Activated T-cell treated with anti-CD3 and anti-CD28 coated beads, Interleukin-2, amount 50 U/mL, for 72 hours (primary cell): ENCODE measurements at places on chromosomes 2 and 18. TPM values are rescaled to one million over a fixed set of nuclear protein-coding genes. Genes with fewer than 3 reads are reported as not detected.

DNA sequence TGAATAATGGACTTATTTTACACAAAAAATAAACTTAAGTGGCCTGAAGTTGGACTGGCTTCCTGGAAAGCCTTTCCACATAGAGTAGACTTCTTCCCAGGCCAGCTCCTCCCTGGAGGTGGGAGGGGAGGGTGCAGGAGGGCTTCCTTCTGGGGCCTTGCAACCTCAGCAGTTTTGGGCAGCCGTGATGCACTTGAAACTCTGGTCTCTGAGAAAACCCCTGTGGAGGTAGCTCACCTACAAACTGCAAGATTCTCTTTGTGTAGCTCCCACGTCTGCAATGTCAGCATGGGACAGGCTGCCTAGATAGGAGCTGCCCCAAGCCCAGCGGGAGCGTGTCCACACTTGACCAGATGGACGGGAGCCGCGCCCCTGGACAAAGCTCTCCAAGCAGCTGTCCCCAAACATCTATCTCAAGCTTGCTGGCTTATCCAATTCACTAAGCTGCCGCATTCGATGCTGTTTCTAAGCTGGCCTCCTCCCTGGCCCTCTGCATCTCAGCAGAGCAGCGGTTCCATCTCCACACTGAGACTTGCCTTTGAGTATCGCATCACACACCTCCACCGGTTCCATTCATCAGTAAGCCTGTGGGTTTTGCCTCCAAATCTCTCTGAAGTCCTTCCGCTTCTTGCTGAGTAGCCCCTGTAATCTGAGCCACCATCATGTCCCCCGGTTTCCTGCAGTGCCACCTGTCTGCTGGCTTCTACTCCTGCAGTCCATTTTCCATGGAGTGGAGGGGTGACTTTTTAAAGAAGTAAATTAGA lies 1.6 kb upstream of the LPIN1 start:
- DNase-seq = peak; percentile 33

DNA sequence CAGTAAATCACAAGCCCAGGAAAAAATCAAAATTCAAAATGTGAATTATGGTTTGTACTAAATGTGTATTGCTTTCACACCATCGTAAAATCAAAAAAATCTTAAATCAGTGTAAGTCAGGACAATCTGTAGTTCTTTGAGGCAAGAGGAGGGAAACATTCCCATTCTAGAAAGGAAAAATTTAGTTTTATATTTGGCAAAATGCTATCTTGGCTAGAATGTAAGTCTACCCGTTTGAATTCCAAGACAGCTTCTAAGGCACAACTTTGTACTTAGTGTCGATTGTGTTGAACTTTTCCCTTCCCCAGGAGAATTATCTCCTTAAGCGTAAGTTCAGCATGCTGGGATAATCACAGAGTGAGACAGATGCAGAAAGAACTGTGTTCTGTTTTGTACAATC lies 638.2 kb upstream of the LRRTM1 start:
- DNase-seq = no peak

GRCh38 chr2:241654551-241654950 lies 17.1 kb downstream of the ATG4B start:
- no peak for DNase-seq

DNA sequence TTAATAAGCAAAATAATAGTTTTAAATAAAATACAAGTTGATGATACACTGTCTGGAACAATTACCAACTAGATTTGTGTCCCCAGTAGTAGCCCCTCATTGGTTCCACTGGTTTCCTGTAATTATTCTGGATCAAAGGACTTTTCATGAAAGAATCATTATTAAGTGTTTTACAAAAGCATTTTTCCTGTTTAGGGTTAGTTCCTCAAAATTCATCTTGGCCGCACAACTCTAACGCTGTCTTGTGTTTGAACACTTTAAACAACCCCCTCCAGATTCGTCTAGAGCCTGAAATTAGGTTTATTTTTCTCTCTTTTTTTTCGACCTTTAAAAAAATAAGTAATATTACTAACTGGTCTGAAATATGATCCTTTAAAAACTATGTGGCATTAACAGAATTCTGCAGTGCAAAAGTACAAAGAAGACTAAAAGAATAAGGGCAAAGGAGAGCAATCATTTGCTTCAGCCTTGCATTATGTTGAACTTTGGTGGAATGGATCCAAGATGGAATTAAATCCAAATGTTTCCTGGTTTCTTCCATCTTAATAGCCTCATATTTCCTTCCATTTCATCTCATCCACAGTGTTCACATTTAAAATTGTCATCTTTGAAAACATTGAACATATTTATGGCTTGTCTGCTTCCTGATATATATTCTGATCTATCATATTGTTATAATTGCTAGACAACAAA lies 678.4 kb downstream of the IRS1 start:
- no peak for DNase-seq

- DNase-seq = no peak
These were observed 1133.6 kb upstream of the ZEB2 start for GRCh38 chr2:145653553-145653952.

DNA sequence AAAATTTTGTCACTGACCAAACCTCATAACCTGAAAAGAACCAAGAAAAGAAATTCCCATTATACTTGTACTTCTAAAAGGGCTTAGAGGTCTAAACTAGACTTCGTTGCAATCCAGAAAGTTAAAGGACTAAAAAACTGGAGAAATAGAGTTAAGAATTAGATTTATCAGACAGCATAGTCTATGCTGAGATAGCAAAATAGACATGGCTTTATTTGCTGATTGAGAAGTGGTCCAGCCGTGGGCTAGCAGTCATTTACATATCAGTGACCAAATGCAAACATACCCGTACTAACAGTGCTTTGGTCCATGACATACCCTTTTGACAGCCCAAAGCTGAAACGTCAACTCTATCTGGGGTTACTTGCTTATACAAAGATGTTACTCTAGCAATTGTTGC lies 223.5 kb downstream of the AGPS start:
- no peak for DNase-seq

GRCh38 chr2:216535454-216535995 lies 36.9 kb downstream of the RPL37A start:
- DNase-seq = no peak

DNA sequence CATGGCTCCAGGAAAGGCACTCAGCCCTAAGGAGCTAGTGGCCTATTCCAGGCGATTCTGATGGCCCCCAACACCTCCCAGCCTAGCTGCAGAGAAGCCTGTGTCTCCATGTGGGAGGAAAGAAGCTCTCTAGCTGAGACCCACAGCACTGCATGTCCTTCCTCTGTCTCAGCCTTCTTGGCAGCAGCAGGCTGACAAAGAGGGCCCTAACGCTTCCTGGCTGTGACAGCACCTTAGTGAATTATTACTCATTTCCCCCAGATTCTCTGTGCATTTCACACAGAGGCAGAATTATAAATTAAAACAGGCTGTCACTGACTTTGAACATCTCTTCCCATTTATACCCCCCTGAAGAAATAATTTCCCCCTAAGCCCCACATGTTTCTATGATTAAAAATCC lies 206.8 kb downstream of the CLIP4 start:
- DNase-seq = peak; percentile 48

- DNase-seq = no peak
These were observed 563.4 kb downstream of the LRRTM4 start for GRCh38 chr2:76958749-76959148.

DNA sequence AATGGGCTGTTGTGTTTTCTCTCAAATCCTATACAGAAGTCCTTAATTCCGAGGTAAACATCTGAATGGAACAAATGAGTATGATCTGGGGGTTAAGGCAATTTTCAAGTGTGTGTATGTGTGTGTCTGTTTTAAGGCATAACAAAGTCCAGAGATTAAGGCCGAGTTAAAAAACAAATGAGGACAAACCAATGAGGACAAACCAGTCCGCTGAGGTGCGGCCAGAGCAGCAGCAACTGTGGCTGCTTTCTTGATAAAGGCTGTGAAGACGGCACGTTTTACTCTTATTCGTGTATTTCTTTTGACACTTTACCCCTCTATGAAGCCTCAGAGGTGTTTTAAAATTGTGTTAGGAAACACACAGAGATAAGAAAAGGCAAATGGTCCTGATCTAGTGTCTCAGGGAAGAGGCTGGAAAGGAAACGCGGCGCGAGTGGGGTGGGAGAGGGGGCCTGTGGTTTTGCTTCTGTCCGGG lies 495 bp upstream of the GULP1 start:
- no peak for DNase-seq

GRCh38 chr2:232891621-232892071 lies 21.6 kb downstream of the SNORC start:
- no peak for DNase-seq

DNA sequence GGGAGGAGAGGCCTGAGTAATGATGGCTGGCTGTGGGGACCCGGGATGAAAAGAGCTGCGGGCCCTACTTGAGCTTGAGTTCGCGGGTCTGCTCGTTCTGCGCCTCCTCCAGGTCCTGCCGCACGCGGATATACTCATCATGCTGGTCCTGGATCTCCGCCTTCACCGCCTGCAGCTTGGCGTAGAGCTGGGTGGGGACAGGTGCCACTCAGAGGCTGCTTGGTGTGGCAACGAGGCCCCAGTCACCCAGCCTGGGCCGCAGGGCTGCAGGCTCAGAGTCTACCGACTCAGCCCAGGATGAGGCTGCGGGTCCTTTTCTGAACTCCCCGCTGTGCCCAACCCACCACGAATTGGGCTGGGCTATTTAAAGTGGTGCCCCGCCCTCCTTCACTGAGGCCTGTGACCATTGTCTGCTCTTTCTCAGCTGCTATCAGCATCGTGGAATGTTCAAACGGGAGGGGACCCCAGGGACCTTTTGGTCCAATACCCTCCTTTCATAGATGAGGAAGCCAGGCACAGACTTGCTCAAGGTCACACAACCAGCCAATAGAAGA lies 28.0 kb downstream of the KIF3C start:
- no peak for DNase-seq

DNA sequence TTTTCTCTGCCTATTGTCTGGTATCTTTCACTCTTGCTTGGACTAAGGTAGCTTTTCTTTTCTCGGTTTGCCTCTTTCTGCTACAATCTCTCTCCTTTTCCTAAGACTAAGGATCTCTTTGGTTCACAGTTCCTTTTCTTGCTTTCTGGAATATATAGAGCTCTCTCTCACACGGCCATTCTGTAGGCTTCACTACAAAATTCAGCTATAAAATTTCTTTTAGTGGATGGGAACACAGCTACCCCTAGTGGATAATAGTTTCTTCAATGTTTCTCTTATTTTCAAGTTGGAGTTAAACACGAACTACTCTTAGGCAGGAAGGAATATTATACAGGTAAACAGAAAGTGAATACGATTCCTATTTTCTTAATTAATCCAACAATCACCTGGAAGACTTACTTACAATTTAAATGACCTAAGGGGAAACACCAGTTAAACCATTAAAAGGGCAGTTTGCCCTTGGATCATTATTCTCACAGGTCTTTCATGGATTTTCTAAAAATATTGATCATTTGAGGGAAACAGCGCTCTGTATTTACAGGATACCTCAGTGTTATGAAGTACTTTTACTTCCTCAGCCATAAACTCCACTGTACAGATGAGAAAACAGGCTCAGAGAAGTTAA lies 140.5 kb downstream of the LRP2 start:
- no peak for DNase-seq

- no peak for DNase-seq
These were observed 128.3 kb downstream of the DNER start for GRCh38 chr2:229586012-229586411.

DNA sequence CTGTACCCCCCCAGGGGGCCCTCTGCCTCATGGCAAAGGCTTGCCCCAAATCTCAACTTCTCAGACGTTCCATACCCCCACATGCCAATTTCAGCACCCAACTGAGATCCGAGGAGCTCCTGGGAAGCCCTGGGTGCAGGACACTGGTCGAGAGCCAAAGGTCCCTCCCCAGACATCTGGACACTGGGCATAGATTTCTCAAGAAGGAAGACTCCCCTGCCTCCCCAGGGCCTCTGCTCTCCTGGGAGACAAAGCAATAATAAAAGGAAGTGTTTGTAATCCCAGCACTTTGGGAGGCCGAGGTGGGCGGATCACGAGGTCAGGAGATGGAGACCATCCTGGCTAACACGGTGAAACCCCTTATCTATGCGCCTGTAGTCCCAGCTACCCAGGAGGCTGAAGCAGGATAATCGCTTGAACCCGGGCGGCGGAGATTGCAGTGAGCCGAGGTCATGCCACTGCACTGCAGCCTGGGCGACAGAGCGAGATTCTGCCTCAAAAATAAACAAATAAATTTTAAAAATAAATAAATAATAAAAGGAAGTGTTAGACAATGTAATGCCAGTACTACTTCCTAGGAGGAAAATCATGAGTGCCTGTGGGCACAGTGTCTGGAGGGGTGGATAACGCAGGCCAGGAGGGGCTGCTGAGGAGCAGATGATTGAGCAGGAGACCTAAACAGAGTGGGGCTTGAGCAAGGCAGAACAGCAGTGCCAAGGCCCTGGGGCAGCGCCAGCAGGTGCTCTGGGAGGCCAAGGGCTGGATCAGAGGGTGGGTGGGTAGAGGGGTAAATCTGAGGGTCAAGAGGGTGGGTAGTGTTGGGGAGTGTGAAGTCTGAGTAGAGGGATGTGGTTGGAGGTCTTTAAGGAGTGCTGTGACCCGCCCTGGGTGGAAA lies 4.0 kb downstream of the ALPP start:
- DNase-seq = no peak

Gene AP1S3
- total RNA-seq = 5.2 TPM

Gene KLHL41
- total RNA-seq = 0.34 TPM

Gene FBXO48
- 3.7 TPM for total RNA-seq

Gene ERBB4
- not detected for total RNA-seq

Gene REEP1
- 0.38 TPM for total RNA-seq

Gene RAB1A
- 85.3 TPM for total RNA-seq

Gene ARHGAP15
- total RNA-seq = 94.6 TPM

Gene FSHR
- not detected for total RNA-seq
